AG04449 (cell line): ENCODE measurements at places on chromosomes 2 and 18.

GRCh38 chr2:238302087-238302486, 13.7 kb upstream of the PER2 start:
- no peak for DNase-seq

GRCh38 chr2:58039170-58039611, 7.4 kb upstream of the VRK2 start:
- DNase-seq: no peak

- no peak for DNase-seq
Measured at GRCh38 chr2:26640781-26641564, at the start of gene CIB4. Gene CIB4 (minus strand): TSS chr2:26641366. CDS start chr2:26641314, 52 bp downstream.

GRCh38 chr2:116820986-116821385, 993.5 kb upstream of the DDX18 start:
- no peak for DNase-seq

GRCh38 chr2:212392544-212392943, 146.1 kb downstream of the ERBB4 start:
- DNase-seq: no peak

DNA sequence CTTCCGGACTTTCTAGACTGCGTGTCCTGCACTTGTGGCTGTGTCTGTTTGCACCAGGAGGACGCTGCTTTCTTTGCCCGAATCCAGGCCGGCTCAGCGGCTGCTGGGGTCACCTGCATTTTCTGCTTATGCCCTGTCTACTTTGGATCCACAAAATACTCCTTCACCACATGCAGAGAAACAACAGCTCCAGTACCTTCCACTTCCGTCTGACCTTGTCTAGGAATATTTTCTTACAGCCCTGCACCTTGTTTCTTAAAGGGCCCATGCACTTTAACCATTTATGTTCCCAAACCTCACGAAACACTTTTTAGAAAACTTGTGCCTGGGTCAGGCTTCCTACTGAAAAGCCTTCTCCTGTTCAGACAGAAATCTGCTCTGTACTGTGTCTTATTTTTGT, 129.4 kb upstream of the NCK2 start:
- DNase-seq: no peak

DNA sequence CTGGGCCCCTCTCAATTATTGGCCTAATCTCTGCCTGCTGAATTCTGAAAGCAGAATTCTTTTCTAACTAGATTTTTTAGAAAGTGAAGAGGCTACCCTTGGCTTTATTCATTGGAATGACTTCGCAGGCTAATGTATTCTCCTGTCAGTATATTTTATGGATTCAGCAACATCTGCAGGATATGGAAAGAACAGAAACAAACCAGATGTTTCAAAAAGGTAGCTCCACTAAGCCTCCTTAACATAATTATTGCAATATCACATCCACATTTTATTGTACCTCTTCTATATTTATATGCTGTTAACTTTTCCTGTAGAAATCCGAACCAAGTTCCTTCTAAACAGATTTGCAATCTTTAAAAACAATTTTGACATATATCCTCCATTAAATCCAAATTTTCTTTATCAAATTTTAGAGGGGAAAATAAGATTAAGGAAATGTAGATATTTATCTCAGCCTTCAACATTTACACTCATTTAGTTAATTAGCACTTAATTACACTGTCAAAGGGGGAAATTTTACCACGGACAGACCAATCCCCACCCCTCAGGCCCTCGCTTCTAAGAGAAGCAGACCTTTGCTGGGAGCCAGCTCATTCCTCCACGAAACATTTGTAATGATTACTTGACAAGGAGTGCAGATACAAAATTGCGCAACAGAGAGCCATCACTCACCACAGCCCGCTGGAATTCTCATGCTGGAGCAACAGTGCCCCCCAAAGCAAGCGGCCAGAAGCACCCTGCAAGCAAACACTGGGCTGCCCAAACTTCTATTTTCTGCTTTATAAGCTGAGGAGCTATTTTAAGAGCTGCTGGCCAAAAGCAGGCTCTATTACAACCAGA, 253.4 kb downstream of the ETAA1 start:
- peak; percentile 92 for DNase-seq
